ENCODE measurements at places on chromosomes 2 and 18.

DNA sequence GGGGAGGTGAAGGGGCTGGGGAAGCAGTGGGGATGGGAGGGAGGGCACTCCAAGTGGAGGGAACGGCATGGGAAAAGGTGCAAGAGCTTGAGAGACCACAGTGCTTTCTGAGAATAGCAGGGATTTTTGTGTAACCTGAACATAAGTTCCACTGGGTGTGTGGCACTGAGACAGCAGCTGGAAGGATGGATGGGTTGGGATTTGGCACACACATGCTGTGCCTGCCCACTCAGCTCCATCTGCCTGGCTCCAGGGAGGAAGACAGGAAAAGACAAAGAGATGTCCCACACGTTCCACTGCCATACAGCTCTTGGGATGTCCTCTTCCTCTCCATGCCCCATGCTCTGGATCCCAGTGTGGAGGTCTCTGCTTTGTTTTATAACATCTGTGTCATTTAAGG lies 114.1 kb upstream of the TEX51 start:
- no peak for DNase-seq

GRCh38 chr2:4792126-4792525 lies 900.1 kb upstream of the SOX11 start:
- no peak for DNase-seq

- no peak for DNase-seq
Observed at GRCh38 chr2:203869223-203870042, 1.9 kb downstream of the CTLA4 start.

GRCh38 chr2:240930631-240931318 lies 24.6 kb downstream of the CROCC2 start:
- DNase-seq, result peak; percentile 5

- DNase-seq, result no peak
Observed at GRCh38 chr2:42927334-42928160, 135.2 kb upstream of the HAAO start.

GRCh38 chr2:187299122-187299906 lies 148.7 kb downstream of the CALCRL start:
- no peak for DNase-seq

DNA sequence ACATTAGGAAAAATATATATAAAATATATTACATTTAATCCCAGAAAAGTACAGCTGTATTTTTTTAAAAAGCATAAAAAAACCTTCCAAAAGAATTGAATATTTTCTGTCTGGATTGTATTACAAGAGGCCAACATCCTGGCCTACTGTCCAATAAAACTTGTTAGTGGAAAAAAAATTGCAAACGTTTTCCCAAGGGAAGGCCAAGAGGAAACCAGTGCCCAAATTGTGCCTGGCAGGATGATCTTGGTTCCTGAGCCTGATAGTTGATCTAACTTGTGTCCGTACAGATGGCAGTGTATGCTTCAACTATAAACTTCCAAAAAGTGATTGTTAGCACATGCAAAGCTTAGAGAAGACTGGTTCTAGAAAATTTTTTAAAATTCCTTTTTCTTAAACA lies 90.6 kb upstream of the LPIN2 start:
- DNase-seq, result no peak

GRCh38 chr2:216585441-216585840 lies 47.8 kb upstream of the IGFBP2 start:
- DNase-seq, result no peak

All from omental fat pad (tissue), 4 donors.